ENCODE measurements at places on chromosomes 12 and 14.

DNA sequence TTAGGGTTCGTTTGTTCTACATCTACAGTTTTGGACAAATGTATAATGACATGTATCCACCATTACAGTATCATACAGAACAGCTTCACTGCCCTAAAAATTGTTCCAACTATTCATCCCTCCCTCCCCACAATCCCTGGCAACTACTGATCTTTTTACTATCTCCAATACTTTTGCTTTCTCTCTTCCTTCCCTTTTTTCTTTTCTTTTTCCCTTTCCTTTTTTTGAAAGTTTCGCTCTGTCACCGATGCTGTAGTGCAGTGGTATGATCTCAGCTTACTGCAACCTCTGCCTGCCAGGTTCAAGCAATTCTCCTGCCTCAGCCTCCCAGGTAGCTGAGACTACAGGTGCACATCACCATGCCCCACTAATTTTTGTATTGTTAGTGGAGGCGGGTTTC lies 2.6 kb upstream of the ACOT4 start:
- DNase-seq, result no peak

DNA sequence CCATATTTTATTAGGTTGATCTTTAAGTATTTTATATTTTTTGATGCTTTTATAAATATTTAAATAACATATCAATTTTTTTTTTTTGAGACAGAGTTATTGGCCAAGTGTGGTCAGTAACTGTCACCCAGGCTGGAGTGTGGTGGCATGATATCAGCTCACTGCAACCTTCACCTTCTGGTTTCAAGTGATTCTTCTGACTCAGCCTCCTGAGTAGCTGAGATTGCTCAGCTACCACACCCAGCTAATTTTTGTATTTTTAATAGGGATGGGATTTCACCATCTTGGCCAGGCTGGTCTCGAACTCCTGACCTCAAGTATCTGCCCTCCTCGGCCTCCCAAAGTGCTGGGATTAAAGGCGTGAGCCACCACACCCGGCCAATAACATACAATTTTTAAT lies 71.1 kb downstream of the FUT8 start:
- no peak for DNase-seq

DNA sequence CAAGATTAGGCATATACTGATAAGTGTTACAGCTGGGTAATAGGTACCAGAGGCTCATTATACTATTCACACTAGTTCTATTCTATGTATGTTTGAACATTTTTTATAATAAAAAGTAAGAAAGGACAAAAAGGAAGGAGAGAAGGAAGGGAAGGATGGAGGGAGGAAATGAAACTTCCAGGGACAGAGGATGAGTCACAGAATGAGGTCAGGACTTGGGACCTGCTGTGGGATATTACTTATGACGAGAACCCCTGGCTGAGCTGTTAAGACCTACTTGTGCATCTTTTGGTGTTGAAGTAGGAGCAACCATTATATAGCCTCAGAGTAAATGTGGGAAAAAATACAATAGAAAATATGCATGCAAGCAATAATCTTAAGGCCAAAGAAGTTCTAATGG lies 16.7 kb upstream of the TMEM260 start:
- DNase-seq, result no peak

DNA sequence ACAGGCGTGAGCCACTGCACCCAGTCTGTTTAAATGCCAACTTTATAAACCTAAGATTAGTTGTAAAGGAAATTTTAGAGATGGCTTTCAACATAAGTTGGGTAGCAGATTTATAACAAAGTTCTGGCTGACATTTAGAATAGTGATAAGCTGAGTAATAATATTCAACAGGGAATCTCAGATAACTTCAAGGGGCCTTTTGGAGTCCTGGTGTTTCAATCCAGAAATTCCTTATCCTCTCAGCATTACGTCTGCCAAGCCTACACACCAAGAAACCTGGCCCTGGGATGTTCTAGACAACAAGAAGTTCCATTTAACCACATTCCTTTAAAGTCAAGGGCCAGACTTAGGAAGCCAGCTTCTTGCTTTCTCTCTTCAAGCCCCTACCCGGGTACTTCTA lies 59.5 kb upstream of the DYRK2 start:
- DNase-seq, result no peak

- no peak for DNase-seq
Measured at GRCh38 chr12:131643631-131644452, 67.0 kb upstream of the SFSWAP start.

DNA sequence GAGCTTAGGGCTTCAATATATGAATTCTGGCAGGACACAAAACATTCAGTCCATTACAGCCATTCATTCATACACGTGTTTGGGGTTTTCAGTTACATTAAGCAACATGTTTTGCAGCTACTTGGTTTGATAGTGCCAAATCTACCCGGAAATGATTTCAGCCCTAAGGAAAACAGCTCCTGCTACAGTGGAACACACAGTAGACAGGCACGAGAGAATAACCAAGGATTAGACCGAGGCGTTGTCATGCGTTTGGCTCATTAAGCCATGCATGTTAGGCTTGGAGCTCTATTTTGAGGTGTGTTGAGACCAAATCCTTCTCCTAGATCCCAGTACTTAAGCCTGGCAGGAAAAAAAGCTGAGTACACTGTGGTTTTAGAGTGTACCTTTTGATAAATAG lies 177.4 kb downstream of the PRKCH start:
- no peak for DNase-seq

DNA sequence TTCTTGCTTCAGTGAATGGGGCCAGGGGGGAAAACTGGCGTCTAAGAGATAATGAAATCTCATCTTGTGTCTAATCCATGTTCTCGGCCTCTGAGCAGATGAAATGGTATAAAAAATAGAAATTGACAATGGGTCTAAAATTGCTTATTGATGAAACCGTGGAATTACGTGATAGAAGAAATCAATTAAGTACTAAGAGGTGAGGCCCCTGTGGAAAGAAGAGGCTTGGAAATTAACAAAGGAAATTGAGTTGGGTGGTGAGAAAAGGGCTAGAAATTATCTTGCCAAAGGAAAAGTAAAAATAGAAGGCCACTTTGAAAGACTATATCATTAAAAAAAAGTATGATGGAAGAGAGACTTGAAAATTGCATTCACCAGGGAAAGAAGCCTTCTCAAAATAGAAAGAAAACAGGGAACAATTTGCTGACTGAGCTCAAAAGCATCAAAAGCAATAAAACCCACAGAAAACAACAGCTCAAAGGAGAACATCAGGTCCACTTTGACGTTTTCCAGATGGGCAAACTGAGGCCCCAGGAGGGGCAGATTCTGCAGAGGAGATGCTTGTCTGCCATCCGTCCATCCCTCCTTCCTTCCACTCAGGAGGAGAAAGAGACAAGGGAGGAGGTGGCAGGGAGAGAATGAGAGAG lies 226.1 kb upstream of the RTL1 start:
- DNase-seq, result no peak

DNA sequence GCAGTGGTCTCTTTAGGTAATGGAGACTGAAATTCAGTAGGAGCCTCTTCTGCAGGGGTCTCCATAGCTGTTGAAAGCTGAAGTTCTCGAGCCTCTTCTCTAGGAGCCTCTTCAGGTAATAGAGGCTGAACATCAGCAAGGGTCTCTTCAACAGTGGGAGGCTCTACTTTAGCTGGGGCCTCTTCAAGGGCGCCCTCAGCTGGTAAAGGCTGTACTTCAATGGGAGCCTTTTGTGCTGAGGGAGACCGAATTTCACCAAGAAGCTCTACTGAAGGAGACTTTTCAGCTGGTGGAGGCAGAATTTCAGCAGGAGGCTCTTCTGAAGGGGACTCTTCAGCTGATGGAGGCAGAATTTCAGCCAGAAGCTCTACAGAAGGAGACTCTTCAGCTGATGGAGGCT lies 1.5 kb downstream of the FSCB start:
- DNase-seq, result no peak

Data from stimulated activated CD4-positive, alpha-beta T cell treated with anti-CD3 and anti-CD28 coated beads, Interleukin-4, amount 100 ng/mL, for 24 hours (primary cell).